ENCODE measurements at places on chromosomes 3 and 15. TPM values are rescaled to one million over a fixed set of nuclear protein-coding genes. Genes with fewer than 3 reads are reported as not detected.

The TRPM1 gene
- polyA plus RNA-seq, result not detected

The CHRNB4 gene
- polyA plus RNA-seq, result not detected

The PLA2G4D gene
- polyA plus RNA-seq, result not detected

The DCLK3 gene
- polyA plus RNA-seq, result not detected

The PPP2R3A gene
- 11.3 TPM for polyA plus RNA-seq

The EXOG gene
- 12.1 TPM for polyA plus RNA-seq

The ANKUB1 gene
- not detected for polyA plus RNA-seq

The DCBLD2 gene
- polyA plus RNA-seq, result 119 TPM

- DNase-seq, result peak; percentile 44
Measured at GRCh38 chr3:185825639-185826481, 1.0 kb upstream of the IGF2BP2 start.

DNA sequence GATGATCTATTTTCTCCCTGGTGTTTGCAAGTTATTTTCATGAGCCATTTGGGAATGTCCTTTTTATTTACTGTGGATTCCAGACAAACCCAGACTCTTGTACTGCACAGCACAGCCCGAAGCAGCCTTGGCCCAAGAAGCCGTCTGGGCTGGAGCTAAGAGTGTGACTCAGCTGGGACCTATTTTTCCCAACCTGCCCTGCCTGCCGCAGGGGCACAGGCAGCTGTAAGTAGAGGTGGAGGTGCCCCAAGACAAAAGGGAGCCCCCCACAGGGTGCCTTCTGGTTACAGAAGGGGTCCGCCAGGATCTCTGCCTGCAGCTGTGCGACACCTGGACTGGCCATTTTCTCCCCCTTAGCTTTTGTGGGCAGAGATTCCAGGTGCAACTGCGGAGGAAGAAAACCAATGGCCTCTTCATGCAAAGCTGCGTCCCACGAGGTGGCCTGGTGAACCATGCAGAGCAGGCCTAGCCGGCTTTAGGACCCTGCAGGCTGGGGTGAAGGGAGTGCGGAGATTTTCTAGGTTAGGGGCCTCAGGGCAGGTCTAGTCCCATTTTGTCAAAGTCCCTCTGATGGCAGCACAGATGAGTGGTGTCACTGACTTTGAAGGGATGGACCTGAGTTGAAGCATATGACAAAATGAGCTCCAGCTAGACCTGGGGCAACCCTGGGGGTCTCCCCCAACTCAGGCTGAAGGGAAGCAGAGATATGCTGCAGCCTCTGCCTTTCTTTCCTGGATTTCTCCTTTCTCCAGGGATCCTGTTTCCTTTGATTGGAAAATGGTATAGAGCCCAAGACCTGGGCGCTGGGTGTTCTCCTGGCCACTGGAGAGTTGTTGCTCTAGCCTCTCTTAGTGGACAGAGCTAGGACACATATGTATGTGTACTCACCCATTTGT is 131.2 kb downstream of the KLF13 start:
- peak; percentile 44 for DNase-seq

- DNase-seq, result no peak
Measured at GRCh38 chr3:23435904-23436303, 232.8 kb downstream of the UBE2E2 start.

DNA sequence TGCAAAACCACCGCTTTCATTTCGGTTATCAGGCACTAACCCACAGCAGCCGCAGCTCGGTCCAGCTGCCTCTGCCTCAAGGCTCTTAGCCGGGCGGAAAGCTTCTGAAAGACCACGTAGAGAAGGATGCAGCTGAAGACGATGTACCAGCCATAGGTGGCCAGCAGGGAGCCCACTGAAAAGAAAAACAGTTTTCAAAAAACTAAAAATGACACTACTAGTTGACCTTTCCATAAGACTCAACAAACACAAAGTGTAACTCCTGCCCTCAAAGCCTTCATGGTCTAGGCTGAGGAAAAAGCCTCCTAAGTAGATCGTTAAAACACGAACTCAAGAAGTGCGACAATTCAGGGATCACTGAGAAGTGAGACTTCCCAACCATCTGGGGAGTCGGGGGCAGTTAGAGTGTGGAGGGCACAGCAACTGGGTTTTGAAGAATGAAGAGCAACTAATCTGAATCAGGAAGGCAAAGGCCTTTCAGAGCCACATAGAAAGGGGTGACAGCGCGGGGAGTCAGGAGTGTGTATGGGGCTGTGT is 716 bp downstream of the SELENOS start:
- peak; percentile 47 for DNase-seq

GRCh38 chr3:122770521-122771202 is 23.0 kb downstream of the HSPBAP1 start:
- DNase-seq, result no peak

- no peak for DNase-seq
Measured at GRCh38 chr3:14678015-14678503, 3.1 kb downstream of the C3orf20 start.

DNA sequence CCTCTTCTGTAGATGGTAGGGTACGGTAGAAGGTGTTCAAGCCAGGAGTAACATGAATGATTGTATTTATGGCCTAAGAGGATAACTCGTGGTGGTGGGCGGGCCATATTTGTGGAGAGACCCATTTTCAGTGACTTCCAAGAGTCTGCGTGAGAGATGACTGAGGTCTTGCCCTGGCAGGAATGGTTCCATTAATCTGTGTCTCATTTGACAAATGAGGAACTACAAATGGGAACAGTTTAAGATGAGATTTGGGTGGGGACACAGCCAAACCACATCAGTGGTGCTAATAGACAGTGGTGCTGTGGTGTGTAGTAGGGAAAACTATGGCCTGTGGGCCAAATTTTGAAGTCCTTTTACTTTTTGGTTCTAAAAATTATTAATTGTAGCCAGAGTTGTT is 47.1 kb downstream of the FLNB start:
- DNase-seq, result no peak

- DNase-seq, result no peak
Measured at GRCh38 chr15:33655488-33655887, 312.8 kb upstream of the CHRM5 start.

DNA sequence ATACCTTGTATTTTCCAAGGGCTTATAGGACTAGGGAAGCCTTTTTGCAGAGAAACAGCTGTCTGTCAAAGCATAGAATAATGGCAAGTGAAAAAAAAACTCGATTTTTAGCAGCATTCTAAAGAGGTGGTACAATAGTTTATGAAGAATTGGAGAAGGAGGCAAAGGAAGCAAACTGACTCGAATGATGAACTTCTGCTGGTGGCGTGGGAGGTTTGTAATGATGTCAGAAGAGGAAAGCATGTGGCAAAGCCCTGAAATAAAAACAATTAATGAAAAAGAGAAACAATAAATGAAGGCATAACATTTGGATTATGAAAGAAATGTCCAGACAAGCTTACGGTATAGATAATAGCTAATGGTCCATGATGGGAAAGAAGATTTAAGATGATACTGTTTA is 77.5 kb downstream of the RARB start:
- DNase-seq, result no peak

GRCh38 chr3:14256561-14257342 is 78.1 kb downstream of the LSM3 start:
- DNase-seq, result no peak

DNA sequence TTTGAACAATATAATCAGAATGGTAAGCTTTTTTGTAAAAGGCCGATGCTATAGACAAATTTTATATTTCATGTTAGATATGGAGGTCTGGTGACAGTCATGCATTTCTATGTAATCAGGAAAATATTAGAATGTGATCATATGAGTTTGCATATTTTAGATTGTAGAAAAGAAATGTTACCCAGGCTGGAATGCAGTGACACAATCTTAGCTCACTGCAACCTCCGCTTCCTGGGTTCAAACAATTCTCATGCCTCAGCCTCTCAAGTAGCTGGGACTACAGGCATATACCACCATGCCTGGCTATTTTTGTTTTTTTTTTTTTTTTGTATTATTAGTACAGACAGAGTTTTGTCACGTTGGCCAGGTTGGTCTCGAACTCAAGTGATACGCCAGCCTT is 152.0 kb downstream of the LMLN start:
- no peak for DNase-seq

GRCh38 chr15:67107014-67107812 is 41.8 kb downstream of the SMAD3 start:
- DNase-seq, result peak; percentile 100

GRCh38 chr15:48248414-48248813 is 42.3 kb downstream of the SLC12A1 start:
- no peak for DNase-seq

DNA sequence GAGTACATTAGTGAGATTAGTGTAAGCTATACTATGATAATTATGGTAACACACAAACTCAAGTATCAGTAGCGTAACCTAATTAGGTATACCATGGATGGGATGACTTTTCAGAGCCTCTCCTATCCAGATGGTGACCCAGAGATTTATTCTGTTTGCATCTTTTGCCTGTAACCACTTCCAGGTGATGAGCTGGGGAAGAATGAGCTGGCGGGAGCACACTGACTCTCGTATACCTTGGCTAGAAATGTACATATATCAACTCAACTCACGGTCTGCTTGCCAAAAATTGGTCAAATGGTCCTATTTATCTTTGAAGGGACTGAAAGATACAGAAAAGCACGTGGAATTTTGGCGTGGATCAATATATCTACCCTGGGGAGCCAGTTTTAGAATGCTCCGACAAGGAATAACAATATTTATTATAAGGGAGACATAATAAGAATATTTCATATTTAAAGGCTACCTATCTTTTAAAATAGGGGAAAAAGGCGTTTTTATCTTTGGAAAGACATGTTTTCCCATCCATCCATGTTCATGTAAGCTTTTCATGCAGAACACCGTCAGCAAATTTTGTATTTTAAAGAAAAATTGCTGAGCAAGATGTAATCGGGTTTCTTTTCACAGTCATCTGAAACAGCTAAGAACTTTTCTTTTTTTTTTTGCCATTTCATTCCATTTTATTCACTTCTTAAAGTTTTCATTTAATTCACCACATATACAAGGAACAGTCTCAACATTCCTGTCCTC is 502.6 kb upstream of the CBLB start:
- no peak for DNase-seq

- DNase-seq, result no peak
Measured at GRCh38 chr3:108804966-108805365, 17.6 kb upstream of the TRAT1 start.

GRCh38 chr3:197752107-197752506 is 2.4 kb downstream of the FYTTD1 start:
- no peak for DNase-seq

- DNase-seq, result no peak
Measured at GRCh38 chr15:63045465-63045840, 2.9 kb downstream of the TPM1 start.

GRCh38 chr3:112858410-112859069 is 11.9 kb upstream of the CD200R1L start:
- peak; percentile 10 for DNase-seq

- DNase-seq, result no peak
Measured at GRCh38 chr3:49057268-49057667, 28.1 kb upstream of the IMPDH2 start.

- DNase-seq, result no peak
Measured at GRCh38 chr15:45762726-45763125, 127.9 kb downstream of the SQOR start.

- no peak for DNase-seq
Measured at GRCh38 chr3:15120986-15121385, 22.0 kb upstream of the RBSN start.

DNA sequence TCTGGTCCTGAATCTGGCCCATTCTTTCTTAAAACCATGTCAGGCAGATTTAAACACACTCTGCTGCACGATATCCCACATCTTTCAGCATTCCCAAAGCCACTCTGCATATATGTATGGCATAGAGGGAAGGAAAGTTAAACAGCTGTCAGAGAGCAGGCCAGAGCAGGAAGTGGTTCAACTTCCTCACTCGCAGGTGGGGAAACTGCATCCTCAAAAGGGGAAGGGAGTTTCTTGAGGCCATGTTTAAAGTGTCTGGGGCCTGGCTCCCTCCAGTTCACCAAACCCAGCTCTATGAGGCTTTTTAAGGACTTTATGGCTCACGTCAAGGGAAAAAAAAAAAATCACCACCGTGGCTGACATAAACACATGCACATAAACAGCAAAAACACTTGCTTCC is 123.1 kb downstream of the OPA1 start:
- no peak for DNase-seq

DNA sequence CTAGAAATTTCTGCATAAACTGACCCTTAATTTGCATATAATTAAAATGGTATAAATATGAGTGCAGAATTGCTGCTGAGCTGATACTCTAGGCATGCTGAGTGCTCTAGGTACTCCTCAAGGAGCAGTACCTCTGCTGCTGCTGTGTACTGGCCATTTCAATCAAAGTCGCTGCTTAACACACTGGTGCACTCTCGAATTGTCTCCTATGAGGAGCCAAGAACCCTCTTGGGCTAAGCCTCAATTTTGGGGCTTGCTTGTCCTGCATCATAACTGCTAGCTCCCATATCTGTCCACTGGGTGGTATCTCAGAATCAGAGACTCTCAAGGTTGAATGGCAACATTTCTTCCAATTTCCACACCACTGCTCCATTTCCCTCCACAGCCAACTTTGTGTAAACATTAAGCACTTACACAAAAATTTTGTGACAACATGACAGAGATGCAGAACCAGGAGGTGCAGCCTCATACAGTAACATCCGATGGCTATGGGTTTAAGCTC is 82.5 kb downstream of the XXYLT1 start:
- peak; percentile 28 for DNase-seq
